DMS 273 treated with DMSO at 0.1 percent for 48 hours (cell line): ENCODE measurements at places on chromosomes 6 and 20.
A peak's percentile ranks its signal among the peaks of the same experiment; 100 is the strongest.

- DNase-seq = peak; percentile 3
Measured at GRCh38 chr6:151300267-151300991, 60.7 kb downstream of the AKAP12 start.

DNA sequence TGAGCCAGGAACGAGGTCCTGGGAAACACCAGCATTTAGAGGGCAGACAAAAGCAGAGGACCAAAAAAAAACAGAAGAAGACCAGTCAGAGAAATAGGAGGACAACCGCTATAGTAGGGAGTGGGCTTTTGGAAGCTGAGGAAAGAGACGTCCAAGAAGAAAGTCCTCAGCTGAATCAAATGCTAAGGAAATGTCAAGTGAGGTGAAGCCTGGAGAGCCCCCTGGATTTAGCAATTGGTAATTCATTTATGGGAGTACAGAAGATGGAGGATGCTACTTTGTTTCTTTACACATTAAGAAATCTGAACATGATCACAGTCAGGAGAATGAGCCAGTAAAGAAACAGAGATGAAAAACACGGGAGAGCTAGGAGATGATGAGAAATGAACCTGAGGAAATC is 41.1 kb downstream of the LRP11 start:
- DNase-seq = no peak

GRCh38 chr20:31594558-31595379 is 10.3 kb upstream of the ID1 start:
- DNase-seq = no peak

DNA sequence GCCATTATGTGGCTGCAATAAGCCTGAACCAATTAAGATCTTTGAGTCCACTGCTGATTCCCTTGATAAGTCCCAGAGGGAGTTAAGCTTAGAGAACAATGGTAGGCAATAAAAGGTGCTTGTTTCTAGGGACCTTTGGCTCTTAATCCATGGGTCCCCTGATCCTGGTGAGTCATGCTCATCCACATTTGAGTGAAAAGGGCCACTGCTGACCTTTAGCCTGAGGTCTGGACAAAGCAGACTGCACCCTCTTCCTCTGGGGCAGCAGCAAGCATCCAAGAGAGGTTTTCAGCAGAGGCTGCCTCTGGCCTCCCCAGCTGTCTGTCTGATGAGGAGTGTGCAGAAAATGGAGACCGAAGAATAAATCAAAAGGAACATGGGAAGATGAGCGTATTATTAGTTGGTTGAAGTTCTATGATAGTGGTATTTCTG is 16.1 kb upstream of the SCGN start:
- DNase-seq = no peak

GRCh38 chr6:101770116-101770515 is 376.6 kb downstream of the GRIK2 start:
- no peak for DNase-seq

GRCh38 chr6:3410385-3411360 is 46.2 kb downstream of the SLC22A23 start:
- DNase-seq = peak; percentile 57

GRCh38 chr6:111536910-111537527 is 54.0 kb upstream of the REV3L start:
- DNase-seq = no peak

DNA sequence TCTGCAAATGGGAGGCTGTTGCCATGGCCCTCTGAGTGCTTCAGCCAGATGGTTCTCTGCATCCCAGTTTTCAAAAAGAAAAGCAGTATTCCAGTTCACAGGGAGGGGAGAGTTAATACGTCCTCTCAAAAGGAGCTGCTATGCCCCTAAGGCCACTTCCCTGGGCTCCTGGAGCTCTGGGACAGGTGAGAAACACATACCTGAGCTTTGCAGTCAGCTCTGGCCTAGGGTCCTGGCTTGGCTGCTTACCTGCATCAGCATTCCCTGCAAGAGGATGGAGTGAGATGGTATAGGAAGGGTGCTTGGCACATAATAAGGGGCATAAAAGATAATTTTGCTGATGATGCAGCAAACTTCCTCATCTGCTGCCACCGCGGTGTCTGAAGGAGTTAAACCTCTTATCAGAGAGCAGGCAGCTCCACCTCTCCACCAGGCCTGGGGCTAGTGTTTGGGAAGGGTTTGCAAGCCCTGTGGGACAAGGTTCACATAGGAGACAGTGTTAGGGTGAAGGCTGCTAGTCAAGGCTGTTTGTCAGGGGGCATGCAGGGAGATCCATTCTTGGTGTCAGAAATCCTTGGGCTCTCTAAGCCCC is 62.7 kb downstream of the SLC24A3 start:
- no peak for DNase-seq

- no peak for DNase-seq
Measured at GRCh38 chr6:77326029-77326428, 137.3 kb downstream of the HTR1B start.

DNA sequence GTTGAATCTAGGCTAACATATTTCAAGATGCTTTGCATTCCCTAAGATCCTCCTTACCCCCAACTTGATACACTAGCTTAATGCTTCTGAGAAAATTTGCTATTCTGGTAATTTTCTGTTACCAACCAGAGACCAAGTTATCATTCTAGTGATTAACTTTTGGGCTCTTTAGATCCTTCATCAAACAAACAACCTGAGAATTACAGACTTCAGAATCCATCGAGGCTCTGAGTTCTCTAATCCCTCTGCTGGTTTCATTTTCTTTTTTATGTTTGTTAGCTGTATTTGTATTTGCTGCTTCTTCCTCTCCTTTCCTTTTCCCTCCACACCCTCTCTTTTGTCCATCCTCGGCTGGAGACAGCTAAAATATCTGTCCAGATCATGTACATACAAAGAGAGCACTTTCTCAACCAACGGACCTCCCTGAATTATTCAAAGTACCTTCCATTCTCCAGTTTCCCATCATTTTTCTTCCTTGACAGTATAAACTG is 98.7 kb upstream of the RIPOR2 start:
- no peak for DNase-seq

DNA sequence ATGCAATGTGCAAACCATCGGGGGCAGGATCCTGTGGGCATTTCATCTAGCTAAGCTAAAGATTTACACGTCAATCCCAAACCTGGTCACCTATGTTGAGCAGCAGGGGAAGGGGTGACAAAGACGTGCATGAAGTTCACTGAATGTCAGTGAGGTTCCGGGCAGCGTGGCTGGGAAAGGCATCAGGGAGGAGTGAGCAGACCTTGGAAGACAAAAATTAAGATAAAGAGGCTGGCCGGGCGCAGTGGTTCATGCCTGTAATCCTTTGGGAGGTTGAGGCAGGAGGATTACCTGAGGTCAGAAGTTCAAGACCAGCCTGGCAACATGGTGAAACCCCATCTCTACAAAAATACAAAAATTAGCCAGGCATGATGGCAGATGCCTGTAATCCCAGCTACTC is 126.1 kb downstream of the PREX1 start:
- no peak for DNase-seq

- no peak for DNase-seq
Measured at GRCh38 chr20:19074356-19074755, 138.1 kb upstream of the SLC24A3 start.

GRCh38 chr6:71349395-71349794 is 60.8 kb downstream of the OGFRL1 start:
- DNase-seq = peak; percentile 3

DNA sequence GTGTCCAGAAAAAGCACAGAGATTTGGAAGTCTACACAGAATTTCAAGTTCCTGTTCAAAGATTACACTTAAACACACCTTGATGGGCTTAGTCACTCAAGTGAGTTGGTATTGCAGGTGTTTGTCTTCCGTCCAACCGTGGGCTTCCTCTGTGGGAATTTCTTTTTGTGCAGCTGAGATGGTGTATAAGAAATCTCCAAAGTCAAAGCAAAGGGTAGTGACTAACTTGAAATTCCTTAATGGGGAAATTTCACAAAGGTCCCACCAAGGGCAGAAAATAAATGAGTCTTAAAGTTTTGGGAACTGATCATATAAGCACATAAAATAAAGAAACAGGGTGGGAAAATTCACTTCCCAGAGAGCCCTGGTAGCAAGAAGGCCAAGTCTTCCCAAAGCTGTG is 102.0 kb upstream of the TNFAIP3 start:
- no peak for DNase-seq
